Non-pigmented ciliary epithelial cell (primary cell): ENCODE measurements at places on chromosomes 7 and 10.

GRCh38 chr10:60394446-60394845, 4.8 kb upstream of the ANK3 start:
- no peak for DNase-seq

GRCh38 chr7:117021366-117021765, 68.1 kb downstream of the ST7 start:
- DNase-seq, result no peak

DNA sequence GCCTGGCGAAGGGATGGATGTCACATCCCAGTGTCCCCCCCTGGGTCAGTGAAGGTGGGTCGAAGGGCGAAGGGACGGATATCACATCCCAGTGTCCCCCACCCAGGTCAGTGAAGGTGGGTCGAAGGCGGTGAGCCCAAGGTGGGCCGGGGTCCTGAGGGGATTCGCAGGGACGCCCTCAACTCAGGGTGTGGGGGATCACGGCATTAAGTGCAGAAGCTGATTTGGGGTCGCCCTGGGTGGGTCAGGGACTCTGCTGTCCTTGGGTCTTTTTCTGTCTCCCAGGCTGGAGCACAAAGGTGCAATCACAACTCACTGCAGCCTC, 21.9 kb downstream of the ADAP1 start:
- no peak for DNase-seq

DNA sequence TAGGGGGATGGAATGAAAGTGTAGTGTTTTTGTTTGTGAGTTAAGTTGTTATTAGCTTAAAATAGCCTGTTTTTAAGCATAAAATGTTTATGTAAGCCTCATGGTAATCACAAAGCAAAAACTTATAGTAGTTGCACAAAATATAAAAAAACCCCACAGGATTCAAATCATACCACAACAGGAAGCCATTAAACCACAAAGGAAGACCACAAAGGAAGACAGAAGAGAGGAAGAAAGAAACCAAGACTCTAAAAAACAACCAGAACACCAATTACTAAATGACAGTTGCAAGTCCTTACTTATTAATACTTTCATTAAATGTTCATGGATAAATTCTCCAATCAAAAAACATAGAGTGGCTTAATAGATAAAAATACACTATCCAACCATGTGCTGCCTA, 63.6 kb downstream of the ANKRD7 start:
- DNase-seq, result no peak

DNA sequence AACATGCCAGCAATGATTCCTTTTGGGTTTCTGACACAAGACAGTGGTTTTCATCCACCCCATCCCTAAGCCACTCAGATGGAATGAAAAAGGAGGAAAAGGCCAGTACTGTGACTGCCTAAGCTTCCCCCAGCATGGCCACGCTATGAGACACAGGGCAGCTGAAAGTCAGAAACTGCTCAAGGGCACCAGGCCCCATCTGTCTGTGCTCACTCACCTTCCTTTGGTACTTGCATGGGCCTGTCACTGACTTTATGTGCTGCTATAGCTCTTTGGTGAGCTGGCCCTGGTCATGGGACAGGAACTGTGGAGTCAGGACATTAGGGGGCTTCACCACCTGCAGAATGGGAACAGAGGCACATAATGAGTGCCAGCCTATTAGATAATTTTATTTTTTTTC, 21.2 kb upstream of the ACSM6 start:
- no peak for DNase-seq

DNA sequence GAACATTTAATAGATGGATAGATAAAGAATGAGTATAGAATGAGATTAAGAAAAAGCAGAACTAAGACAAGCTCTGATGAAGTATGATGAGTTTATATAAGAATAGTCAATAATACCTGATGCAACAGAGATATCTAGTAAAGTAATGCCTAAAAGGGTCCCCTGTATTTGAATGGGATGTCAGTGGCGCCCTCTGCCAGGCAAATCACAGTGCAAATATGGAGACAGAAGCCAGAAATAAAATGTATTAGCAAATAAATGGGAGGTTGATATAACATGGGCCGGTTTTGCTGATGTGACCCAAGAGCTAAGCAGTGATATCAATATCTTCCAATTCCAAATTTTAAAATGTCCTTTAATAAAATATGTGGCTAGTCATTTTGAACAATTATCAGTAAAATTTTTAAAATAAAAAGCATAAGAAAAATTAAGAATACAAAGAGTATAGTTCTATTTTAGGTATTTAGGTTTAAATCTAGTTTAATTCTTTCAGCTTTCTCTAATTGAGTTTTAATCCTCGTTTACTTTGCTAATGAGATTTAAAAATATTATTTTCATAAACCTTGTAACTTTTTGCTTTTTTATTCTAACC, 62.6 kb downstream of the ADK start:
- no peak for DNase-seq

GRCh38 chr10:95285556-95285955, 5.2 kb downstream of the PDLIM1 start:
- DNase-seq, result no peak

- DNase-seq, result no peak
Observed at GRCh38 chr7:75727881-75728593, 10.7 kb downstream of the HIP1 start.

DNA sequence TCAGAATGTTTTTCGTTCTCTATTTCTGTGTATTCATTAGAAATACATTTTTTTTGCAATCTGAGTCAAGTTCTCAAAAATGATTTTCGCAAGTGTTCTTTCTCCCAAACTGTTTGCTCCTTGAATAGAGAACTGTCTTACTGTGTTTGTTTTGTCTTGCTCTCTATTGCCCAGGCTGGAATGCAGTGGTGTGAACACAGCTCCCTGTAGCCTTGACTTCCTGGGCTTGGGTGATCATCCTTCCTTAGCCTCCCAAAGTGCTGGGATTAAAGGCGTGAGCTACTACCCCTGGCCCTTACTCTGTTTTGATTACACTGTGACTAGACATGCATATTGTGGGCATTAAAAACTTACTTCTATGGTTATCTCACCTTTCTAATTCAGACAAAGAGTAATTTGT, 56.7 kb downstream of the LUC7L2 start:
- no peak for DNase-seq

DNA sequence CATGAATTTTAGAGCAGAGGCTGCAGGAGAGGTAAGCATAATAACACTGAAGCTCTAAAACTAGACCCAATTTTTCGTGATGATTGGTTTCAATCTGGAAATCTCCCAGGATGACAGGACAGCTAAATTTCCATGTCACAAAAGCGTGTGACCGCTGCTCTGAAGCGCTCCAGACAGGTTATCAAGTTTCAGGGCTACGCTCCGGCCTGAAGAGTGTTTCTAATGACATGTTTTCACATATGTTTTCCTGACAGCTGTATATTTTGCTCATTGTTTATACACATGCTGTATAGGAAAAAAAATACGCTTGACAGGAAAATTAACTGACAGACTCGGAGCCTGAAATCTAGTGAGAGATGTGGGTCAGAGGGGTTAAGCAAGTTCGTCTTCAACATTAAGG, 219.8 kb upstream of the BMPER start:
- DNase-seq, result no peak

DNA sequence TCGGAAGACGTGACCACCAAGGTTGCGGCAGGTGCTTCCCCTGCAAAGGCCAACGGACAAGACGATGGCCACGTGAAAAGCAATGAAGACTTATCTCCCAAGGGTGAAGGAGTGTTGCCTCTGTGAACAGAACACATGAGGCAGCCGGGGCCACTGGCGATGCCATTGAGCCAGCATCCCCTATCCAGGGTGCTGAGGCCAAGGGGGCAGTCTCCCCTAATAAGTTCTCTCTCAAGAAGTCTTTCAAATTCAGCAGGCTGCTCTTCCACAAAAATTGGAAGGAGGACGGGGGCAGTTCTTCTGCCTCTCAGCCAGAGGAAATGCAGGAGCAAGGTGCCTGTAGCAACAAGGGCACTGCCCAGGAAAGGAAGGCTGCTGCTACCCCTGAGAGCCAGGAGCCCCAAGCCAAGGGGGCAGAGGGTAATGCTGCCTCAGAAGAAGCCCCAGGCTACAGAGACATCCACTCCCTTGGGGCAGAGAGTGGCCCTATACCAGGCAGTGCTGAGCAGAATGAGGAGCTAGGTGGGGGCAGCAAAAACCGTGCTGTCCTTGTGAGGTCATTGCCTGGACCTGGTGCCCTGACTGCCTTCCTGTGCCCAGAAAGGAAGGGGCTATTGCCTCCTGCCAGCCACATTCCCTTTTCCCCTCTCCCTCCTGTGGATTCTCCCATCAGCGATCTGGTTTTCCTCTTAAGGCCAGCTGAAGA, 17.3 kb downstream of the NT5C2 start:
- no peak for DNase-seq

- no peak for DNase-seq
Observed at GRCh38 chr7:154776350-154776749, 226.6 kb downstream of the PAXIP1 start.

DNA sequence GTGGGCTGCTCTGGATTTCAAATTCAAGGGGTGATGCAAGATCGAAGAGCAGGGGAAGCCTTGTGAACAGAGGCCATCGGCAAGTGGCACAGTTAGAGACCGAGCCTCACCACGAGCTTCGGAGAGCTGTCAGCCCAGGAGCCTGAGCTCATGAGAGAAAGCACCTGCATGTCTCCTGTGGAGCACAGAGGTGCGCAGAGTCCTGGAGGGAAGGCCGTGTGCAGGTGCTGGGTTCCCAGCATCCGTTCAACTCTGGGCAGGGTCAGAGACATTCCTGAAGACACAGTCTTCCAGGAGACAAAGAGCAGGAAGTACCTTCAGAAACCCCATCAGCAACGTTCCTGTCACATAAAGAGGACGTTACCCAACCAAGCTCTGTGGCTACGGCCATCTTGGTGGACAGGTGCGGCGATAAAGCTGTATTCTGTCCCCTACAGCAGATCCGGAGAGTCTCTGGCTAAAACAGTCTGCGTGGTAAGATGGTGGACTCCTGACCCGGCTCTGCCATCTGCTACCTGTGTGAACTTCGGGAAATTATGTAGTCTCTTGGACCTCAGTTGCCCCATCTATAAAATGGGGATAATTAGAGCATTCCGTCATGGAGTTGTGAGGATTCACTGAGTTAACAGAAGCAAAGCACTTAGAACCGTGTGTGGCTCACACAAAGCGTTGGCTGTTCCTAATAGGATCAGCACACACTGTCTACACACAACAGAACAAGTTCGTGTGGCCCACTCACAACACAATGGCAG, 40.6 kb downstream of the NOD1 start:
- no peak for DNase-seq

- DNase-seq, result no peak
Observed at GRCh38 chr7:155265144-155265543, 32.5 kb upstream of the INSIG1 start.

DNA sequence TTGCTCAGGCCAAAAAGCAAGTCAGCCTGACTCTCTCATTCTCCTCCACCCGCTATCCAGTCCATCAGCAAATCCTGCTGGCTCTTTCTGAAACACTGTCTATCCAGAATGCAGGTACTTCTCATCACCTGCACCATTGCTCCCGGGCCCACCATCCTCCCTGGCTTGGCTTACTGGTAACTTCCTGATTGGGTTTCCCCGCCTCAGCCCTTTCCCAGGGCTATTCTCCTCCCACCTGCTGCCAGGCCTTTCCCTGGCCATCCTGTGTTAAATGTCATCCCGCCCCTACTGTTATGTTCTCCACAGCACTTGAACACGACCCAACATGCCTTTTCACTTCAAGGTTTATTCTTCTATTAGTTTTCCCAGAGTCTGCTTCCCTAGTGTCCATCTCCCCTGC, 124.0 kb downstream of the CNNM2 start:
- DNase-seq, result no peak

DNA sequence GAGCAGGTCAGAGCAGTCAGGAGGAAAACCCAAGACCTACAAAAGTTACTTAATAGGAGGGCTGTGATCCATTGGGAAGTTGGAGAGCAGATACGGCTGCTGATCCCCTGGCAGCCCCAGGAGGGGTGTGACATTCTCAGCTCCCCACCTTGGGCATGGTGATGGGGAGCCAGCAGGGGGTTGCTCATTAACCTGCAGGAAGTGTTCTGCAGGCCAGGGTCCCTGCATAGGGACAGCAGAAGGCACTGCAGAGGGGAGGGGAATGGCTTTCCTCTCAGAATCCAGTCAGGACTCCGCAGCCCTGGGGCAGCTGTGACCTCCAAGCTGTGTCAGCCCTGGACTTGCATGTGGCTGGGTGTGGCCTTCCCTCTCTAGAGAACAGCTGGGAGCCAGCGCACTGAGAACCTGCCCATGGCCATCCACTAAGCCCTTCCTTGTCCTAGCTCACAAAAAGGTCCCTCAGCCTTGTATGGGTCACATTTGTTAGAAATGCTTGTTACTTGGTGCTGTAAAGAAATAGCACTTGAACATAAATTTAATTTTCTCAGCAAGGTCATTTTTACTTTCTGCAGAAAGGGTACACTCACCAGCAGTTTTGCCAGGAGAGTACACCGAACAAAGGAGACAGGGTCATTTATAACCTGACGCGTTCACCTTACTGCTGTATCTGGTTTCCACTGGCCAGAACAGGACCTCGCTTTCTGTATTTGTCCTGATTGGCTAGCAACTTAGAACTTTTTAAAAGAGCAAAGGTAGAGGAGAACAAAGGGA, 169.6 kb downstream of the COBL start:
- no peak for DNase-seq
